ENCODE measurements at places on chromosomes 6 and 20.

DNA sequence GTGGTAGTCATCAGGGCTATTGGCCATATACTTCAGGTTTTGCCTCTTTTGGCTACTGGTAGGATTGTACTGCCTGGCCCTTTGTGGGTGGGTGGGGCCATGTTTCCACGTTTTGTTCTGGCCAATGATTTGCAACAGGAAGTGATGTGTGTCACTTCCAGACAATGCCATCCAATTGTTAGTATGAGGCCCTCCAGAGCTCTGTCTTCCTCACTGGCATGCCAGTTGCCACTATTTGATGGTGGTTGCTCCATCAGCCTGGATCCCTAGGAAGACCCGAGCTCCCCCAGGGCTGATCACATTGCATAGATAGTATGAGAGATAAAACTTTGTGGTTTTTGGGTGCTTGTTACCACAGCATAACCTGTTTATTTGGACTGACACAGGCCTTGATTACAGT, 7.7 kb upstream of the LRRN4 start:
- no peak for DNase-seq

DNA sequence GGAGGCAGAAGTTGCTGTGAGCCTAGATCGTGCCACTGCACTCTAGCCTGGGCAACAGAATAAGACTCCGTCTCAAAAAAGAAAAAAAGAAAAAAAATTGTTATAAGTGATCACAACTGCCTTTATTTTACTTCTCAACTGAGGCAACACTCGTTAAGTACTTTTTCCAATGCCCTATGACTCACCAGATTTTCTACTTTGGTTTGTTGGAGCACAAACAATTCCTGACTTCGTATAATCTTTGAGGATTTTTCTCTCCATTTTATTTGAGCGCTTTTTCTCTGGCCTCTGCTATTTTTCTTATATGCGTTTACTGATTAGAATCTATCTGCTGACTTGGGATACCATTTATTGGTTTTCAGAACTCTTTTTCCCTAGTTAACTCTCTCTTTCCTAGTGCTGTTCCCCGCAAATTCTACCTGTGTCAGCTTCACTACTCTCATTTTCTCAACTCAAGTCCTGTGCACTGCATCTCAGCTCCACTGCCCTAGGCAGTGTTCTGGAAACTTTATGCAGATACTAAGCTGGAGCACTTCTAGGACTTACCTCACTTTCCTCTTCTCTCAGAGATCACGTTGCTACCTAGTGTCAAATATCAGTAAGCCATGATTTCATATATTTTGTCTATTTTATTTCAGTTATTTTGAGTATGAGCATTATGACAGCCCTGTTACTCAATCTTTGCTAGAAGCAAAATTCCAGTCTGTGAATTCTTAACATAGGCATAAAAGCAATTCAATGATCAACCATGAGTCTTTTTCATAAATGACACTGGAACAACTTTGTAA, 1120.1 kb upstream of the CITED2 start:
- DNase-seq = no peak

GRCh38 chr6:27026361-27026760, 221.1 kb upstream of the PRSS16 start:
- DNase-seq = no peak

- no peak for DNase-seq
These were observed 226.0 kb upstream of the TSHZ2 start for GRCh38 chr20:52746190-52746589.

DNA sequence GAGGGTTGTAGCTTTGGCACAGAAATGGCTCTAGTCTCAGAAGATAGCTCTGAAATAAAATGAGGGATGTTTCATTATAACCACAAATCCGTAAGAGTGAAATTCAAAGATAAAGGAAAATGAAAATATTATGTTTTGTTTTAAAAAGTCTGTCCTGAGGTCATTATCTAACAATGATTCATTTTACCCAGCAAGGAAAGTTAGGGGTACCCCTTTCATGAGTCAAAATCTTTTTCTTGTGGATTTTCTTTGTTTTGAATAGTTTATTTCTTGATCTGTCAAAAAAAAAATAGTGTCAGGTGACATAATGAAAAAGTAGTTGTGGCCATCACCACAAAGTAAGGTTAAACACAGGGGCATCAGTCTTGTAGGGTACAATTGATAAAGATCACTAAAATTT, 59.7 kb upstream of the MYB start:
- no peak for DNase-seq

- DNase-seq = no peak
These were observed 51.4 kb downstream of the TGM2 start for GRCh38 chr20:38113401-38114325.
